ENCODE measurements at places on chromosomes 5 and 9. TPM values are rescaled to one million over a fixed set of nuclear protein-coding genes. Genes with fewer than 3 reads are reported as not detected.
A peak's percentile ranks its signal among the peaks of the same experiment; 100 is the strongest.

The PROB1 gene
- 0.51 TPM for total RNA-seq

The CNTNAP3B gene
- 6.4 TPM for total RNA-seq

The RMRP gene
- total RNA-seq: 37,648 TPM

The SERF1B gene
- total RNA-seq: 16.9 TPM

The MRPL50 gene
- 11.6 TPM for total RNA-seq

GRCh38 chr5:67957374-67957773 lies 258.2 kb upstream of the PIK3R1 start:
- no peak for DNase-seq

DNA sequence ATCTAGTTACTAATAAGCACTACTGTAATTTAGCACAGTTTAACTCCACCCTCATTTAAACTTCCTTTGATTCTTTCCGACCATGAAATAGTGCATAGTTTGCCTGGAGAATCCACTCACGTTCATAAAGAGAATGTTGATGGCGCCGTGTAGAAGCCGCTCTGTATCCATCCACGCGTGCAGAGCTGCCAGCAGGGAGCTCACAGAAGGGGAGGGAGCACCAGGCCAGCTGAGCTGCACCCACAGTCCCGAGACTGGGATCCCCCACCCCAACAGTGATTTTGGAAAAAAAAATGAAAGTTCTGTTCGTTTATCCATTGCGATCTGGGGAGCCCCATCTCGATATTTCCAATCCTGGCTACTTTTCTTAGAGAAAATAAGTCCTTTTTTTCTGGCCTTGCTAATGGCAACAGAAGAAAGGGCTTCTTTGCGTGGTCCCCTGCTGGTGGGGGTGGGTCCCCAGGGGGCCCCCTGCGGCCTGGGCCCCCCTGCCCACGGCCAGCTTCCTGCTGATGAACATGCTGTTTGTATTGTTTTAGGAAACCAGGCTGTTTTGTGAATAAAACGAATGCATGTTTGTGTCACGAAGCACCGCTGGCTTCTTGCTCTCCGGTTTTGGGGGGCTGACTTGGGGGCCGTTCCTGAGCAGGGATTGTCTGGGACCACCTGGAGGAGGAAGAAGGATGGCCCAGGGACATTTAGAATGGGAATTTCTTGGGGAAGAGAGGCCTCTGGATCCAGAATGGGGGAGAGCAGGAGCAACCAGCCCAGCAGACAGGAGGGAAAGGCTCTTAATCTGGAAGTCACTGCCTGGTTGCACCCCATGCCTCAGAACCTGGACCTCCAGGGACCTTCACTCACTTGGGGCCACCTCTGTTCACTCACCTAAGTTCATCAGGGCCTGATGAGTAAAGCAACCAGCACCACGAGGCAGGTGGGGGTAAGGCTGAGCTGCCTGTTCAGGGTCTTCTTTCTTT lies 35.4 kb downstream of the CXXC5 start:
- DNase-seq: no peak

- DNase-seq: peak; percentile 93
Observed at GRCh38 chr5:54743997-54744788, 226.6 kb downstream of the SNX18 start.

Measured in bronchial epithelial cell (primary cell).